Activated T-helper 2 cell treated with anti-CD3 and anti-CD28 coated beads, Interferon-gamma antibody, Interleukin-2, Interleukin-4, amounts not matched to agents 10 μg/mL and 5 μg/mL and 100 μg/mL, durations not matched to agents 14 hours and 24 hours and 36 hours (primary cell): ENCODE measurements at places on chromosomes 13 and 19.

- DNase-seq: no peak
These were observed 93.8 kb upstream of the FGF14 start for GRCh38 chr13:102495663-102496062.

DNA sequence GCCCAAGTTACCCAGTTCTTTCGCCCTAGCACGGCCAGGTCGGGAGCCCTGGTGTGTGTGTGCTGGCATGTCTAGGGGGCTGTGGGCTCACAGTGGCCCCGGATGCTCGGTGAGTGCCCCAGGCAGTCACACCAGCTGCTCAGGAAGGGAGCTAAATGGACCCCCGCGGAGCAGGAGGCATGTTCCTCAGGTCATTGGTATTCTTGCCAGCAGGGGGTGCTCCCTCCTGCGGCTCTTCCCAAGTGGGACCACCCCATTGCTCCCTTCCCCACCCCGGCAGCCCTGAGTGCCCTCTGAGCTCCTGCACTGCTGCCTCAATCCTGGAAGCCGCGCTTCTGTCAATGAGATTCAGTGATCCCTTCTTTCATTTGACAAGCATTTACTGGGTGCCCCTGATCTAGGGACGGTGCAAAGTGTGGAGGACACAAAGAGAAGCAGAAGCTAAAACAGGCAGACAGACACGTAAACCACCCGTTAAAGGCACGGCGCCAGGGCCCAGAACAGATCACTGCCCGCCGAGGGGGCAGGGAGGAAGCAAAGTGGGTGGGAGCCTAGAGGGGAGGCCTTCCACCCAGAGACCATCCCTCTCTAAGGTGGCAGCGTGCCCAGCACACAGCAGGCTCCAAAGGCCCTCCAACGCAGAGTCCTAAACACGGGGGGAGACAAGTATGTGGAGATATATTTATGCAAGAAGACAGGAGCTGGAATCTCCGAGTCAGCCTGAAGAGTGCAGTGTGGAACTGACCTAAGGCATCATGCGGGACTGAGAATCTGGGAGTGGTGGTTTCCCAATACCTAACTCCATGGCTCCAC is 5.2 kb upstream of the ADPRHL1 start:
- no peak for DNase-seq

DNA sequence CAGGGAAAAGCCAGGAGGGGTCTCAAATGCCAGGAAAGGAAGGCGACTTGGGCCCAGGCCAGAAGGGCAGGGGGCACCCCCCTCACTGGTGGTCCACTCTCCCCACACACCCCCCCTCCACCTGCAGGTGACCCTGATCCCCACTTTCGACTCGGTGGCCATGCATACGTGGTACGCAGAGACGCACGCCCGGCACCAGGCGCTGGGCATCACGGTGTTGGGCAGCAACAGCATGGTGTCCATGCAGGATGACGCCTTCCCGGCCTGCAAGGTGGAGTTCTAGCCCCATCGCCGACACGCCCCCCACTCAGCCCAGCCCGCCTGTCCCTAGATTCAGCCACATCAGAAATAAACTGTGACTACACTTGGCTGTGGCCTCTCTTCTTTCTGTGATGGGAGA is 14.9 kb downstream of the MAP1S start:
- no peak for DNase-seq

DNA sequence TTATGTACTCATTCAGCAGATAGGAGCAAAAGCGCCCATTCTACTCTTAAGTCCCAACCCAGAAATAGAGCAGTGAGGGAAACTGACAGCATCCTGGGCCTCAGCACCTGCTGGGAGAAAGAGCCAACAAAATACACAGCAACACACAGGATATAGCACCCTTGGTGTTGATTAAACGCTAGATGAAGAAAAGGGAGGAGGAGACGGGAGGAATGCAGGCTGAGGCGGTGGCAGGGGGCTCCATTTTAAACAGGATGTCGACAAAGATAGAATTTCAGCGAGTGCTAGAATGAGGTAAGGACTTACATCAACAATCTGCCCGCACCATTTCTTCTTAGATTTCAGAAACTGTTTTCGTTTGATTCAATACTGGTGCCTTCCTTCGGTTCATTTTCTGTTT is 4.6 kb upstream of the RAB20 start:
- no peak for DNase-seq

DNA sequence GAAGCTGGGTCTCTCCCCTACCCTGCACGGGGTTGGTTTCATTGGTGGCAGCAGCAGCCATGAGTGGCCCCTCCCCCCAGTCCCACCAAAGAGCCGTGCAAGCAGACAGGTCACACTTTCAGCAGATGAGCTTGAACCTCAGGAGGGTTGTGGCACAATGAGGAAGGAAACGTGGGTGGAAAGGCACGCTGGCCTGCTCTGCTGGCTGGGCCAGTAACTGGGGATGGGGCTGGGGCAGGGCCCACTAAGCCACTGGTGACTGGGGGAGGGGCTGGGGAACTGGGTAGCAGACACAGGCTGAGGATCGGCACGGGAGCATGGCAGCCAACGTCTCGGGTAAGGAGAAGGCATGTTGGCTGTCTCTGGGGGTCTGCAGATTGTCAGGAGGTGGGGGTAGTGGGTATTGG is at the start of gene P2RY11:
TSS of gene P2RY11 (plus strand) at position 289 of the 407 bp plus-strand sequence. CDS start at position 318, 29 bp downstream.
- no peak for DNase-seq

DNA sequence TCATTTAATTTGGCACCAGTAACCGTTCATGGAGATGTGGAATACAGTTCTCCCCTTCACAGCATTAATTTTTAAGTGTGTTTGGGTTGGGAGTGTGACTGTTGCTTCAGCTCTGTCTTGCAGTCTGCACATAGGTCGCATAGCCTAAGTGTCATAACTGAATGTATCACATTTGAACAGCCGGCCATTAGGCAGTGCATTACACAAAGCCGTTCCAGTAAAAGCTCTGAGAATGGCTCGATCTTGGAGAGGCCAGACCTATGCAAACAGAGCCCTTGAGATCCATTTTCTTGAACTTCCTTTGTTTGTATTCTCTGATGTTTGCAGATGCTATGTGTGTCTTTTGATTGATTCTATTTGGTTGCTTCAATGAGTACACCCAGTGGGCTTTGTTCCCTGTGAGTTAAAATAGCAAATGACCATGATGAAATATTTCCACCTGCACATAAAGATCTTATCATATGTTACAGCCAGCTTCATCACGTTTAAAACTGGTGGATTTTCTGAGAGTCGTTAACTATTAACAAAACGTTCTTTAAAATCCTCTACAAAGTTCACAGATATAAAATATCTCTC is 1104.9 kb upstream of the SLC10A2 start:
- no peak for DNase-seq

DNA sequence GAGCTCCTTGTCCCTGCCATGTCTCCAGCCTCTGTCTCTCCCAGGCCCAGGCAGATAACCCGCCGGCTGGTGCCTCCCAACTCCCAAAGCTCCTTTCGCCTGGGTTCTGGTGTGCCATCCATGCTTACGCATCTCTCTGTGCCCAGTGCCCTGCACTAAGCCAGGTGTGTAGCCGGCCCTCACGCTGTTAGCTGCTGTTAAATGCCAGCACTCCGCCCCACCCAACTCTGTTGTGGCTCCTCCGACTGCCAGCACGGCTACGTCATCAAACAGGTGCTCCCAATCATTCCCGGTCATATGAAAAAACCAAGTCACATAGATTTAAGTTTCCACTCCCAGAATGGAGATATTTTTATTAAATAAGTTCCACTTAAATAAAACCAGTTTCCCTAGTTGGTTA is 7.0 kb upstream of the HSPH1 start:
- no peak for DNase-seq

- no peak for DNase-seq
These were observed 208.6 kb downstream of the URI1 start for GRCh38 chr19:30150626-30151025.
